Astrocyte (in vitro differentiated cells and primary cell): ENCODE measurements at places on chromosomes 13 and 19.

GRCh38 chr13:44905556-44905955 is 83.7 kb downstream of the NUFIP1 start:
- DNase-seq = no peak

- no peak for DNase-seq
Measured at GRCh38 chr13:112832811-112833210, 136.2 kb upstream of the MCF2L start.

- DNase-seq = no peak
Measured at GRCh38 chr13:20069956-20070355, 90.9 kb downstream of the GJA3 start.

GRCh38 chr19:4583961-4584669 is 24.6 kb upstream of the SEMA6B start:
- peak; percentile 29 for DNase-seq

- DNase-seq = no peak
Measured at GRCh38 chr13:94236872-94237271, 242.6 kb downstream of the DCT start.

GRCh38 chr13:73673931-73674330 is 460.3 kb downstream of the KLF12 start:
- DNase-seq = no peak

GRCh38 chr13:26909477-26909876 is 148.9 kb upstream of the GPR12 start:
- DNase-seq = no peak

DNA sequence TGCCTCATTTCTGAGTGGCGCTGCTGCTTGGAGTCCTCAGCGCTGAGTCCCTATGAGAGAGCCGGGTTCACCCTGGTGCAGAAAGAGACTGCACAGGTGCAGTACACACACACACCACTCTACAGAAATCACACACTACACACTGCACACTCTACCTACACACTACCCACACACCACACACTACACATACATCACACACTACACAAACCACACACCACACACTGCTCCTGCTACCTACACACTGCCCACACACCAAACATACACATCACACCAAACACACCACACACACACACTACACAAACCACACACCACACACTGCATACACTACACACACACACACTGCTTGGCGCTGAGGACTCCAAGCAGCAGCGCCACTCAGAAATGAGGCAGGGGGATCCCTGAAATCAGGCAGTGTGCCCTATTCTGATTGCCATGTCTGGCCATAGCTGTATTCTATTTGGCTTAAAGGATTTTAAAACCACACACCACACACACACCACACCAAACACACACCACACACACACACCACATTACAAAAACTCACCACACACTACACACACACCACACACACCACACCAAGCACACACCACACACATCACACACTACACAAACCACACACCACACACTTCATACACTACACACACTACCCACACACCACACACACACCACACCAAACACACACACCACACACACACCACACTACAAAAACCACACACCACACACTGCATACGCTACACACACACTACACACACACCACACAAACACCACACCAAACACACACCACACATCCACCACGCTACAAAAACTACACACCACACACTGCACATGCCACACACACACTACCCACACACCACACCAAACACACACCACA is 4.9 kb downstream of the MAG start:
- DNase-seq = no peak

DNA sequence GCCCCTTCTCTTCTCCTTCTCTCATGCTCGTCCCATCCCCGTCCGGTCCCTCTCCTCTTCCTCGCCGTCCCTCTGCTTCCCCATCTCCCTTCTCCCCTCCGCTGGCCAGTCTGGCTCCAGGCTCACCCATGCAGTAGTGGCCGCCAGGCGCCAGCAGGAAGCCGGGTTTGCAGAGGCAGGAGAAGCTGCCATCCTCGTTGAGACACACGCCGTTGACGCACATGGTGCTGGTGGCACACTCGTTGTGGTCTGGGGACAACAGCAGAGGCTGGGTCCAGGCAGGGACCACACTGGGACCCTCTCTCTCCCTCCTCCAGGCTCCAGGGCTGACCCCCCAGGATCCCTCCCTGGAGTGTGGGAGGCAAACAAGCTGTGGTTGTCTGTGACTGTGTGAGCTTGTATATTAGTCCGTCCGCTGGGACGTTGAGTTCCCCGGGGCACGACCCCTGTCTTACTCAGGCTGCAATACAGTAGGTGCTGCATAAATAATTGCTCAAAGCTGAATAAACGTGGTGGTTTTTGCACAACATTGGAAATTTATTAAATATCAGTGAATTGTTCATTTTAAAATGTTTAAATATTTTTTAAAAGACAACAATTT is 16.4 kb downstream of the FBN3 start:
- no peak for DNase-seq

DNA sequence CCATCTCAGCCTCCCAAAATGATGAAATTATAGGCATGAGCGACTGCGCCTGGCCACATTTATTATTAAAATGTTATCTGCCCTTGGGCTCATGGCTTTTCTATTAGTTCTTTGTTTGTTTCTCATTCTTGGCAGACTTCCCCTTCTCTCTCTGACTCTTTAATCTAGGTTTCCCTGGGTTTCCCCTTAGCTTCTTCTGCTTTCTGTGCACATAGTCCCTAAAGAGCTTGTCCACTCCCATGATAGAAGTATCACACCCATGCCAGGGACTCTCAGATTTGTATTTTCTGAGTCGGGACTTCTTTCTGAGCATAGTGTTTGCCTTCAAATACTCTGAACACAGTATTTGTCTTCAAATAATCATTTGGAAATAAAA is 38.6 kb upstream of the ITM2B start:
- no peak for DNase-seq

DNA sequence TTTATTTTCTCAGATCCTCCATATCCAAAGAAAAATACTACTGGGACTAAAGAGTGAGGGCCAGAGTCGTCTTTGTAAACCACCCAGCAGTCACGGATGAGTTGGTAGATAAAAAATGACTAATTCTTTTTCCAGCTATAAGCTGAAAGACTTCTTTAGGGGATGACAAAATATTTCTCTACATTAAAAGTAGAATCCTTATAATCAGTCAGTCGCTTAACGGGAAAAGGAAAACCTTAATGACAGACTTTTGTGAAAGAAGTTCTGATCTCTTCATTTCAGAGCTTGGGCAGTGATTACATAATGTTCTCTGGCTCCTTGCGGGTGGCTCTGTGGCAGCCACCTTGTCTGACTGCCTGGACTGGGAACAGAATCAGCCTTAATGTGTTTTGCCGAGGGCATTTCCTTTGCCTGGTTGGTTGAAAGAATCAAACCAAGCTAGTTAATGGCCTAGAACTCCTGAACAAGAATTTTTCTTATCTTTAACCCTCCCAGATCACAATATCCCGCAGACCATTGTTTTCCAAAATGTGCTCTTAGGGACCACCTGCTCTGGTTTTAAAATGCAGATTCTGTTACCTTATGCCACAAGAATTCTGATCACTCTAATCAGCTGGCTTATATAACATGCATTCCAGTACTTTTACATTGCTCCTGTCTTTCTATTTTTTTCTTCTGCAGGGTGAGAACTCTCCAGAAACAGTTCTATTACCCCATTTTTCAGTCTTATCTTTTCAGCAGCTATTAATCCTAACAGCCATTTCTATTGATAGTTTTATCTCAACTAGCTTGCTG is 2.5 kb downstream of the ITM2B start:
- DNase-seq = peak; percentile 42

- no peak for DNase-seq
Measured at GRCh38 chr19:5372572-5373200, 32.1 kb upstream of the PTPRS start.

DNA sequence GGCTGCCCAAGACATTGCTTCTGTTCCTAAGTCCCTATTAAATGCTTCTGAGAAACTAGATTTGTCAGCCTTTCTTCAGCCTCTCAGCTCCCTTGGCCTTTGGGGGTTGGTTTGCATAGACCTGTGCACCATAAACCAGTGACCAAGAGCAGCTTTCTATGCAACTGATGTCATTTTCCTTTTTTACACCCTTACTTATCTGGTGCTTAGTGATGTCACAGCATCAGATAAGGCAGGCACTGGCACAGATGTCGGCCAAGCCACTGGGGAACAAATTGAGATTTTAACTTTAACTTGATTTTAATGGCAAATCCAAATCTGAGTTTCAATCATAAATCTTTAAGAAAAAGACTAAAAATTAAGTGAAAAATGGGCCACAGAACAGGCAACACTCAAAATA is 59.8 kb downstream of the RUBCNL start:
- no peak for DNase-seq

DNA sequence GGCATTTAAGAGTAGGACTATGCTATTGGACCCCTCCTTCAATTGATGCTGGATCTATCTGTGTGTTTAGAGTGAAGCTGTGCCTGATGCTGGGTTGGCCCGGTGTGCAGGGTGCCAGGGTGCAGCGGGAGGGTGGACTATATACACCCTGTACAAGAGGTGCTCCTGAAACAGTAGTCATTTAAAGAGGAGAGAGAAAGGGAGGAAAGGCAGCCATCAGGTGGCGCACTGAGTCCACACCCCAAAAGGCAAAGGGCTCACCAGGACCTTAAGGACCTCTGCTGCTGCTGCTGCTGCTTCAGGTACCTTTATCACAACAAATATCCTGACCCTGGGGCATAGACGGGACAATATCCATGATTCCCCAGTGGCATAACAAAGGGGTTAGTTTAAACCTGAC is 39.4 kb downstream of the ZNF136 start:
- DNase-seq = no peak

- no peak for DNase-seq
Measured at GRCh38 chr13:111302045-111302726, 18.3 kb upstream of the TEX29 start.

DNA sequence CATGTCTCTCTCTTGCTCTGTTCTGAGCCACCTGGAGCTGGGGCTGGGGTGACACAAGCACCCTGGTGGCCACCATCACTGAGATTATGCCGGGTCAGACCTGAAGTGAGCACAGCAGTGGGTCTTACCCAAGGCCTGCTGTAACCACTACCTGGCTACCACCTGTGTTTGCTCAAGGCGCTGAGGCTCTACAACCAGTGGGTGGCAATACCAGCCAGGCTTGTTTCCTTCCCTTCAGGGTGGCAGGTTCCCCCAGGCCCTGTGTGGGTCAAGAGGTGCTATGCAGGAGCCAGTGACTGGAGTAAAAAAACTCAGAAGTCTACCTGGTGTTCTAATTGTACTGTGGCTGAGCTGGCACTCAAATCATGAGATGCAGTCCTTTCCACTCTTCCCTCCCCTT is 8.0 kb upstream of the ZNF443 start:
- no peak for DNase-seq

DNA sequence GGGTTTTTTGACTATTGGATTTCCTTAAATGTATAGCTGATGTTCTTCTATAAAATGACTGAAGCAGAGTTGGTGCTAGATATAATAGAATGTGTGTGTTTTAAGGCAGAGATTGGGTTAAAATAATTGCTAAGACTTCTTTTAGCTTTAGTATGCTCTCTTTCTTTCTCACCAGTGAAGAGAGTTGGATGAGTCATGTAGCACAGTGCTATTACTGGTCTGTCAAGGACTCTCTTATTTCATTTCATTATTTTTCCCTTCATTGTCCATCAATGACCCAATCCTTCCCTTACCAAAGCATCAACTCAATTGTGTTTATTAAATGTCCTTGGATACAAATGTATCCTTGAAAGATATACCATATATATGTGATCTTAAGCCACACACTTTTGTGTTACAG is 268.9 kb downstream of the IRS2 start:
- DNase-seq = peak; percentile 23
